ENCODE measurements at places on chromosomes 2 and 18. TPM values are rescaled to one million over a fixed set of nuclear protein-coding genes. Genes with fewer than 3 reads are reported as not detected.

STAT4 gene
- 5.4 TPM for total RNA-seq

SPEG gene
- total RNA-seq, result 141 TPM

CNRIP1 gene
- total RNA-seq, result 31.4 TPM

SIX3 gene
- total RNA-seq, result 0.42 TPM

- no peak for DNase-seq
These were observed 25.3 kb upstream of the SERTAD2 start for GRCh38 chr2:64678771-64679590.

- DNase-seq, result peak; percentile 91
These were observed 11.4 kb downstream of the SNED1 start for GRCh38 chr2:241009601-241010530.

DNA sequence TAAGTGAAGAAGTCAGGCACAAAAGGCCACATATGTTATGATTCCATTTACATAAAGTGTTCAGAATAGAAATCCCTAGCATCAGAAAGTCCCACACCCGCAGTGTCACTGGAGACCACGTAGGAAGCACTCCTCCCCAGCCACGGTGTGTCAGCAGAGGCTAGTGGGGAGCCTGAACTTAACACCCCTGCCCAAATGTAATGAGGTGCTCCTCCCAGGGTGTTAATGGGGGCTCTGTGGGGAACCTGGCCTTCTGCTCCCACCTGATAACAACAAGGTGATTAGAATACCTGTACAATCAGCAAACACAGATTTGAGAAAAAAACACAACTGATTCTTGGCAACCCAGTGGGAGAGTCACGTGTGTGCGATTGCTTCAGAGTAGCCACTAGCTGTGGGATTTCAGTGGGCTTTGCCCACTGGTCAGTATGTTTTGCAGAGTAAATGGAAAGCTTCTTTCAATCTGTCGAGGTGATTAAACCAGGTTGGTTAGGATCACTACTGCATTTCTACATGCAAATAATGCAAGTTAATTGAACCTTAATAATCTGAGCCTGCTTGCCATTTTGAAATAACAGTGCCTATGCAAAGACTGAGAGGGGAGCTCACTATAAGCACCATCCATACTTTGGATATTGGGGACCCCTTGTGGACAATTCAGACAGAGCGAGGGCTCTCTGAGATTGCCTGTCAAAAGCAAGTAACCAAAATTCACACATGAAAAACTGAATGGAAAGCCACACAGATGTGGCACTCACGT, 20.6 kb upstream of the ATRAID start:
- DNase-seq, result no peak

GRCh38 chr2:119574108-119574815, 30.0 kb downstream of the CFAP221 start:
- no peak for DNase-seq

- DNase-seq, result no peak
These were observed 46.4 kb downstream of the PCBP1 start for GRCh38 chr2:70133491-70134322.

All from esophagus muscularis mucosa (tissue), 4 donors.